ENCODE measurements at places on chromosomes 6 and 20. TPM values are rescaled to one million over a fixed set of nuclear protein-coding genes. Genes with fewer than 3 reads are reported as not detected.
A peak's percentile ranks its signal among the peaks of the same experiment; 100 is the strongest.

HUS1B gene
- total RNA-seq: 1.2 TPM

MCCD1 gene
- total RNA-seq: not detected

DNAH8 gene
- total RNA-seq: 0.12 TPM

SEMG1 gene
- not detected for total RNA-seq

WFDC6 gene
- total RNA-seq: not detected

SLC32A1 gene
- total RNA-seq: not detected

KCNQ5 gene
- 7.8 TPM for total RNA-seq

QRSL1 gene
- 16.3 TPM for total RNA-seq

PLN gene
- not detected for total RNA-seq

BMP7 gene
- total RNA-seq: not detected

PCED1A gene
- 30.6 TPM for total RNA-seq

PTGIS gene
- total RNA-seq: 3.8 TPM

HLA-DRB1 gene
- total RNA-seq: 189 TPM

HLA-DRA gene
- 313 TPM for total RNA-seq

PREX1 gene
- total RNA-seq: 156 TPM

PPP1R18 gene
- total RNA-seq: 257 TPM

- H3K36me3 ChIP-seq: peaks cover 3% of the 10 kb centered on the region
- H3K27me3 ChIP-seq: peaks cover 41% of the 10 kb centered on the region
- no peak for DNase-seq
- H3K27ac ChIP-seq: no peak overlapping the region
- peaks cover 13% of the 10 kb centered on the region for H3K4me1 ChIP-seq
Measured at GRCh38 chr20:46634528-46634927, 16.7 kb downstream of the SLC13A3 start.

GRCh38 chr6:125293587-125293986, 8.2 kb downstream of the HDDC2 start:
- DNase-seq: no peak
- peaks cover 9% of the 10 kb centered on the region for H3K4me1 ChIP-seq
- no peak overlapping the region for H3K4me3 ChIP-seq
- H3K27ac ChIP-seq: no peak overlapping the region
- no peaks in the 10 kb centered on the region for H3K27me3 ChIP-seq
- peaks cover 67% of the 10 kb centered on the region for H3K36me3 ChIP-seq

DNA sequence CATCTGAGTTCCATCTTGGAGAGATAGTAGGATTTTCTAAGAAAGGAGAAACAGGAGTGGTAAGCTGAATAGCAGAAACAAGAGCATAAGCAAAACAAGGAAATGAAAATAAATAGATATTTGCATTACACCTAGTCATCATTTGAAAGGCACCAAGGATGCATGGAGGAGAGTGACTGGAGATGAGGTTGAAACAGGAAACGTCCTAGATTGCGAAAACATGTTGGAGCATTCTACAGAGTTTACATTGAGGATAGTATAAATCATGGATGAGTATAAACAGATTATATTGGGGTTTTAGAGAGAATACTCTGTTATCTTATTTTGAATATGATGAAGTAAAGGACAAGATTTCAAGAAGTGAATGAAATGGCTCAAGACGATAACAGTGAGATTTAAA, 507.3 kb downstream of the EYS start:
- H3K4me1 ChIP-seq: no peaks in the 10 kb centered on the region
- H3K27ac ChIP-seq: no peak overlapping the region
- no peak for DNase-seq
- H3K36me3 ChIP-seq: no peaks in the 10 kb centered on the region
- no peaks in the 10 kb centered on the region for H3K27me3 ChIP-seq

GRCh38 chr6:47135772-47136171, 93.6 kb upstream of the ADGRF1 start:
- peaks cover 2% of the 10 kb centered on the region for H3K4me1 ChIP-seq
- DNase-seq: no peak
- no peaks in the 10 kb centered on the region for H3K36me3 ChIP-seq
- peaks cover 4% of the 10 kb centered on the region for H3K27me3 ChIP-seq
- no peak overlapping the region for H3K4me3 ChIP-seq

DNA sequence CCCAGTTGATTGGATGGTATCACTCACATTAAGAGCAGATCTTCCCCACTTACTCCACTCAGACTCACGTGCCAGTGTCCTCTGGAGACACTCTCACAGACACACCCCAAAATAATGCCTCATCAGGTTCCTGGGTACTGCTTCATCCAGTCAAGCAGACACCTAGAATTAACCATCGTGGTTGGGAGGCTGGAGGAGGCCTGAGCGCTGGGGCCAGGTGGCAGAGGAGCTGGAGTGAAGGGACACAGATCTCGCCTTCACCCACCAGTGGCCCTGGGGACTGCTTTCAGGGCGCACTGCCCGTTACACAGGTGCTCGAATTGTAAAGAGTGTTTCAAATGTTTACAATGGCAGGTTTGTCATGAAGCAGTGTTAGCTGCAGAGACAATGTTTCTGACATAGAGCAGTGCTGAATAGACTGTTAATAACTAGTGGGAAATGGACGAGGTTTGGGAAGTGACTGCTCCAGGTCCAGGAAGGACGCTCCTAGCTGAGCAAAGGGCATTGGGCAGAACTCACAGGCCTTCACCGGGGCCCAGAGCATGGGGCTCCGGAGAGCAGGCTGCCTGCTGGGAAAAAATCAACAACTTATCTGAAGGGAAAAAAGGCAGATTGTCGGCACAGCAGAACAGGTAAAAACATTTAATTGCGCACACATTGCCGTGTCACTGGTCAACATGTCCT, 38.4 kb downstream of the TMEM242 start:
- peaks cover 3% of the 10 kb centered on the region for H3K4me1 ChIP-seq
- H3K27ac ChIP-seq: no peak overlapping the region
- DNase-seq: peak; percentile 40
- no peak overlapping the region for H3K4me3 ChIP-seq

GRCh38 chr20:57672164-57672563, 37.7 kb downstream of the PMEPA1 start:
- no peak overlapping the region for H3K27ac ChIP-seq
- H3K4me3 ChIP-seq: no peak overlapping the region
- H3K4me1 ChIP-seq: no peaks in the 10 kb centered on the region
- H3K36me3 ChIP-seq: no peaks in the 10 kb centered on the region
- no peak for DNase-seq
- H3K27me3 ChIP-seq: no peaks in the 10 kb centered on the region

- H3K4me3 ChIP-seq: no peak overlapping the region
- H3K36me3 ChIP-seq: no peaks in the 10 kb centered on the region
- no peak for DNase-seq
- H3K27ac ChIP-seq: no peak overlapping the region
- no peaks in the 10 kb centered on the region for H3K27me3 ChIP-seq
- H3K4me1 ChIP-seq: no peaks in the 10 kb centered on the region
Measured at GRCh38 chr6:12621754-12622153, 94.8 kb upstream of the PHACTR1 start.

DNA sequence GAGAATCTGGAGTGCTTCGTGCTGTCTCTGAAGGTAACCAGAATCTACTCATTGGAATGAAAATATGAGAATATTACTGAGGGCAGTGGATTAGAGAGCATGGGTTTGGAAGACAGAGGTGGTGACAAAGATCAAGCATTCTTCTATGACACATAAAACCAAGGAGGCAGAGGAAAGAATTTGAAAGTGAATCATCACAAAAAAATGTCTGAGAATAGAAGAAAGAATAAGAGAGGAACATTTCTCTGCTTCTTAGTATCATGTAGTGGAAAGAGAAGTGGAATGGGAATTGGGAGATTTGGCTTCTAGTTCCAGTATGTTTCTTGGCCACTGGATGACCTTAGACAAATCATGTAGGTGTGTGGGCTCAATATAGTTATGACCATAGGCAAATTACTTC, 474.0 kb downstream of the TFAP2B start:
- no peaks in the 10 kb centered on the region for H3K36me3 ChIP-seq
- H3K4me1 ChIP-seq: no peaks in the 10 kb centered on the region
- H3K27ac ChIP-seq: no peak overlapping the region
- no peaks in the 10 kb centered on the region for H3K27me3 ChIP-seq
- DNase-seq: no peak
- no peak overlapping the region for H3K4me3 ChIP-seq

- no peaks in the 10 kb centered on the region for H3K36me3 ChIP-seq
- H3K27ac ChIP-seq: no peak overlapping the region
- H3K4me1 ChIP-seq: peaks cover 6% of the 10 kb centered on the region
- peaks cover 29% of the 10 kb centered on the region for H3K27me3 ChIP-seq
Measured at GRCh38 chr6:107571354-107571753, 81.4 kb downstream of the SOBP start.

GRCh38 chr20:46512943-46513844, at the start of gene ZNF334:
TSS of gene ZNF334 (minus strand) at chr20:46513559. CDS start at chr20:46512102, 1,457 bp downstream.
- peak; percentile 60 for DNase-seq
- H3K4me3 ChIP-seq: peak within 1 kb of the TSS; percentile 71
- peaks cover 7% of the 10 kb centered on the region for H3K27me3 ChIP-seq
- H3K4me1 ChIP-seq: peaks cover 22% of the 10 kb centered on the region
- peaks cover 14% of the 10 kb centered on the region for H3K36me3 ChIP-seq
- H3K27ac ChIP-seq: peak within 1 kb of the TSS; percentile 62

GRCh38 chr6:15395087-15395486, 149.2 kb downstream of the JARID2 start:
- H3K4me3 ChIP-seq: no peak overlapping the region
- DNase-seq: no peak
- H3K27me3 ChIP-seq: no peaks in the 10 kb centered on the region
- peaks cover 15% of the 10 kb centered on the region for H3K36me3 ChIP-seq
- H3K27ac ChIP-seq: no peak overlapping the region

DNA sequence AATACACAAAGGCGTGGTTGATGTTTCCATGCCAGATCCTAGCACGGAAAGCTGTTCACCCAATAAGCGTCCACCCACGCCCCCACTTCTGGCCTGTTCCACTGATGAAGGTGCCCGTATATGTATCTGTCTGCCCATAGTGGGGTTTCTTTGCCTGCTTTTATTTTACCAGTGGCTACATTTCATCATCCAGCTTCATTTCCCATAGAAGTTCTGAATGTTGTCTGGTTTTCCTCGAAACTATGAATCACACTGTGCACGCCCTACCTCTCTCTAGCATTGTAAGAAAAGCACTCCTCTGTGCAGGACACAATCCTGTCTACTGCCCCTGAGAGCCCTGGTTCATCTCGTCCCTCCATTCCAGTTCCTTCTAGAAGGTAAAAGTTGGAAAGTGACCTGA, 8.8 kb upstream of the CD93 start:
- no peak overlapping the region for H3K4me3 ChIP-seq
- H3K36me3 ChIP-seq: no peaks in the 10 kb centered on the region
- H3K4me1 ChIP-seq: no peaks in the 10 kb centered on the region

- H3K36me3 ChIP-seq: no peaks in the 10 kb centered on the region
- H3K4me3 ChIP-seq: no peak overlapping the region
- H3K27me3 ChIP-seq: peaks cover 8% of the 10 kb centered on the region
- DNase-seq: no peak
- no peak overlapping the region for H3K27ac ChIP-seq
Measured at GRCh38 chr6:163789199-163789810, 374.8 kb downstream of the QKI start.

GRCh38 chr6:101502818-101503217, 109.3 kb downstream of the GRIK2 start:
- no peaks in the 10 kb centered on the region for H3K36me3 ChIP-seq
- H3K4me1 ChIP-seq: no peaks in the 10 kb centered on the region
- no peak for DNase-seq
- H3K27ac ChIP-seq: no peak overlapping the region

- H3K4me1 ChIP-seq: peaks cover 5% of the 10 kb centered on the region
- H3K4me3 ChIP-seq: no peak overlapping the region
- H3K36me3 ChIP-seq: no peaks in the 10 kb centered on the region
Measured at GRCh38 chr20:25065625-25066338, 7.8 kb upstream of the ACSS1 start.

GRCh38 chr6:35174501-35174900, 33.4 kb upstream of the TCP11 start:
- H3K27me3 ChIP-seq: peaks cover 16% of the 10 kb centered on the region
- no peak for DNase-seq
- H3K27ac ChIP-seq: no peak overlapping the region
- H3K4me1 ChIP-seq: peaks cover 28% of the 10 kb centered on the region
- H3K4me3 ChIP-seq: no peak overlapping the region
- peaks cover 2% of the 10 kb centered on the region for H3K36me3 ChIP-seq

DNA sequence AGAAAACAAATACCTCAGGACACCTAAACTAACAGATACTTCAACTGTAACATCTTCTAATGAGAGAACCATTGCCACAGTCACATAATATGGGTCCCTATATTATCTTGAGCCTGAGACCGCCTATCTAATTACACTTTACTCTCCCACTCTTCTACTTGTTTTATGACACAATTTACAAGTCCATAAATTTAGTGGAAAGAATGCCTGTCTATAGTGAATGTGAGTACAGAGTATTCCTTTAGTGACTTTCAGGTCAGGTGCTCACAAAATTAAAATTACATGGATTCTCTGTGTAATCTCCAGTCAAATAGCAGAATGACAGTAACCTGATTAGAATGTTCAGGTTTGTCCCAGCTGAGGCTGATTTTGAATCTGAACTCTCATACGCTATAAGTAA, 624.1 kb downstream of the PKHD1 start:
- H3K27ac ChIP-seq: no peak overlapping the region
- H3K4me1 ChIP-seq: no peaks in the 10 kb centered on the region
- H3K27me3 ChIP-seq: no peaks in the 10 kb centered on the region
- H3K4me3 ChIP-seq: no peak overlapping the region
- no peak for DNase-seq
- H3K36me3 ChIP-seq: no peaks in the 10 kb centered on the region

GRCh38 chr6:48782225-48782624, 671.2 kb upstream of the PTCHD4 start:
- no peaks in the 10 kb centered on the region for H3K27me3 ChIP-seq
- H3K27ac ChIP-seq: no peak overlapping the region
- no peak overlapping the region for H3K4me3 ChIP-seq
- no peaks in the 10 kb centered on the region for H3K4me1 ChIP-seq

- H3K4me3 ChIP-seq: no peak overlapping the region
- no peaks in the 10 kb centered on the region for H3K4me1 ChIP-seq
- H3K27ac ChIP-seq: no peak overlapping the region
- no peaks in the 10 kb centered on the region for H3K36me3 ChIP-seq
Measured at GRCh38 chr20:46773680-46774079, 64.2 kb downstream of the SLC2A10 start.

DNA sequence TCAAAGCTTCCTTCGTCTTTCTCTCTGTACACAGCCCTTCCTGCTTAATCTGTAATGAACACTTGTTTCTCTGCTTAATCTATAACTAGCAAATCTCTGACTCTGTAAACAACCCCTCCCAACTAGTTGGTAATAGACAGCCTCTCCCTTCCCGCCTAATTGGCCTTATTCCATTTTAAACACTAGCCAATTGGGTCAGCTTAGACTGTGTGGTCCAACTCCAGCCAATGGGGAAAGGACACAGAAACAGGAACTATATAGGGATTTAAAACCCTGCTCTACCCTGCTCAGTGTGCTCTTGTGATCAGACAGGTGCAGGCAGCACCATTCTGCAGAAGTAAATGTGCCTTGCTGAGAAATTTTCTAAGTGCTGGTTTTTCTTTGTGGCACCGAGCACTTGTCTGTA, 18.5 kb downstream of the CHD6 start:
- H3K4me3 ChIP-seq: no peak overlapping the region
- H3K4me1 ChIP-seq: no peaks in the 10 kb centered on the region
- DNase-seq: no peak
- H3K27ac ChIP-seq: no peak overlapping the region

GRCh38 chr20:17904027-17904426, 64.6 kb downstream of the SNX5 start:
- H3K27ac ChIP-seq: peak overlapping the region; percentile 79
- peaks cover 4% of the 10 kb centered on the region for H3K36me3 ChIP-seq
- peaks cover 28% of the 10 kb centered on the region for H3K4me1 ChIP-seq
- peak overlapping the region; percentile 20 for H3K4me3 ChIP-seq
- H3K27me3 ChIP-seq: peaks cover 24% of the 10 kb centered on the region

- H3K4me1 ChIP-seq: no peaks in the 10 kb centered on the region
- H3K27me3 ChIP-seq: no peaks in the 10 kb centered on the region
- no peak overlapping the region for H3K27ac ChIP-seq
- H3K36me3 ChIP-seq: peaks cover 56% of the 10 kb centered on the region
- H3K4me3 ChIP-seq: no peak overlapping the region
Measured at GRCh38 chr6:44444853-44445252, 57.3 kb downstream of the CDC5L start.

Data from activated CD8-positive, alpha-beta memory T cell treated with anti-CD3 and anti-CD28 coated beads, Interleukin-2, amount 10 ng/mL, durations not matched to agents 7 days and 5 days (primary cell).